Stimulated activated CD8-positive, alpha-beta memory T cell treated with anti-CD3 and anti-CD28 coated beads, Interleukin-15, amount 100 ng/mL, for 48 hours (primary cell): ENCODE measurements at places on chromosomes 11 and 22.

- DNase-seq: no peak
Observed at GRCh38 chr11:3164138-3164551, 965 bp downstream of the OSBPL5 start.

DNA sequence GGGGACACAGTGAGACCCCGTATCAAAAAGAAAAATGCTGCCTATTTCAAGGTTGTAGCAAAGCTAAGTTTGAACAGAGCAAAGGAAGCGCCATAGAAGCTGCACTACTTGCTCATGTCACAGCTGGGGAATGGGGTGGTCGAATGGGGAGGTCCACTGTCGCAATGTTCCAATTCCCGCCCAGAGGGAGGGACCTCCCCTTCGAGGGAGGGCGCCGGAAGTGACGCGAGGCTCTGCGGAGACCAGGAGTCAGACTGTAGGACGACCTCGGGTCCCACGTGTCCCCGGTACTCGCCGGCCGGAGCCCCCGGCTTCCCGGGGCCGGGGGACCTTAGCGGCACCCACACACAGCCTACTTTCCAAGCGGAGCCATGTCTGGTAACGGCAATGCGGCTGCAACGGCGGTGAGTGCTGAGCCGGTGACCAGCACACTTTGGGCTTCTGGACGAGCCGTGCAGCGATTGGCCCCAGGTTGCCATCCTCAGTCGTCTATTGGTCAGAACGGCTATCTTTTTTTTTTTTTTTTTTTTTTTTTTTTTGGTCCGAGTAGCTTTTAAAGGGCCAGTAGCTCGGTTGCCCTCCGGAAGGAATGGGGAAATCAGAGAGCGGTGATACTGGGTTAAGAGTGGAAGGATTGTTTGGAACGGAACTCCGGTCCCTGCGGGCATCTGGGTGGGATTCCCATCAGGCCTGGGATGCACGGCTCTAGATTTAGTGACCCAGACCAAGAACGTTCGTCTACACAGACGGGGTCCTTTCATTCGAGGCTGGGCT lies at the start of gene HMBS:
Gene HMBS (plus strand): TSS at position 219 of the 774 bp plus-strand sequence. CDS start 153 bp downstream, at position 372.
- peak; percentile 85 for DNase-seq

DNA sequence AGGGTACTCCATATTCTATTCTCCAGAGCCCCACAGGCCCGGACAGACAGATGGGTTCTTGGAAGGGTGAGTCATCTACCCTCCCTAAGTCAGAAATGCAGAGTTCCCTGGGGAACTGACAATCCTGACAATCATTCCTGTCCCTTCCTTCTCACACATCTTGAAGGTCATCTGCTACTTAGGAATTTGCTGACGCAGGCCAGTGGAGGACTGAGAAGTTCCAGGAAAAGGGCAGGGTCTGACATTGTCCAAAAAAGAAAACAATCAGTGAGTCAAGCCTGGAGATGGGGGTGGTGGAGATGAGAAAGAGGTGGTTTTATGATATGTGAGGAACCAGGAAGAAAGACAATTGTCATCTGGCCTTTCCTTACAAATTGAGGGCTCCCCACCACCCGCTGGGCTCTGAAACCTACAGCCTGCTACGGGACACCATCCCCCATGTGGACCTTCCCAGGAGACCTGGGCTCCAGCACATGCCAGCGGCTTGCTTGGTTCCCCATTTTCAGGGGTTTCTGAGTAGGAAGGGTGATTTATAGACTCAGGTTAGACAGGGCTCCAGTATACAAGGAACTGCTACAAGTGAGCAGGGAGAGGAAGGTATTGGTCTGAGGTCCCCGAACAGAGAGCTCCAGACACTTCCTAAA lies 12.9 kb downstream of the CD59 start:
- no peak for DNase-seq

GRCh38 chr11:131511794-131512193 lies 141.4 kb downstream of the NTM start:
- no peak for DNase-seq

DNA sequence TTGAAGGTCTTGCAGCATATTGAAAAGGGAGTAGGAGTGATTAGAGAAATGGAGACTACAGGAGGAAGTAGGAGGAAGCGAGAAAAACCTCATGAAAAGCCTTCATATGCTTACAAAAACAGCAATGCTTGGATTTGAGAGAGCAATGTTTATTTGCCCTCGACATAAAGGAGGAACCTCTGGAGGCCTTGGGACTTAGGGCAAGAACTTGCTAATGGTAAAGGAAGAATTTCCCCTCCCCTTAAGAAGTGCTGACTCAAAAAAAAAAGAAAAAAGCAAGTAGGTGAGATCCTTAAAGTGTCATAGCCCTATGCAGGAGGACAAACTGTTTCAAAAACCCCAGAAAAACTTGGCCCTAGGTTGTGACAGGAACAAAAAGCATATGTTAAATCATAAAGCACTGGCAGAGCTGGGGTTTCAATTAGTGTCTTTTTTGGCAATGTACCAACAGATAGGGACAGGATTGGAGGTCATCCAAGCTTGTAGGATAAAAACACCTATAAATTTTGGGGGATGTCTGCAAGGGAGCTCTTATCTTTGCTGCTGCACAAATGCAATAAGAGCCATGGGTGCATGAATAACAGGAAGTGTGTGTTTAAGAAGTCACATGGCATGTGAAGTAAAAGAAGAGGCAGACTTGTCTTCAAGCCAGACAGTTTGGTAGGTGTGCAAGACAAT lies 4.9 kb downstream of the GLYAT start:
- no peak for DNase-seq

DNA sequence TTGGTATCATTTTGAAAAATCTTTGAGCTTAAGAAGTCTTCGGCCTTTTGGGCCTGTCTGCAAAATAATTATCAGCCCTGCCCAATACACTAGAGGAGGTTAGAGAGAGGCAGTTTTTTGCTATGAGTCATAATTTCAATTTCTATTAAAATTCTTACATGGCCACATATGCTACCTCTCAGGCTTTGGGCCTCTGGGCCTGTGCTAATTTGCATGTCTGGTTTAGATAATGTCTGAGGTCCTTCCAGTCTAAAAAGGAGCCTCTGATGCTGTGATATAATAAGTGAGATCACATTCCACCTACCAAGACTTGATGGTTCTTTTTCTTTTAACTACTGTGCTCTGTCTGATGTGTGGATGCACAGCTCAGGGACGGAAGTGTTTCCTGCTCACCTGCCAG lies 70.8 kb downstream of the KCNJ1 start:
- DNase-seq: no peak

- DNase-seq: no peak
Observed at GRCh38 chr22:36302439-36303114, 49.6 kb downstream of the APOL1 start.

GRCh38 chr11:65539744-65540289 lies 14.9 kb downstream of the SCYL1 start:
- DNase-seq: no peak

- DNase-seq: no peak
Observed at GRCh38 chr11:45449036-45449601, 163.0 kb upstream of the SYT13 start.

GRCh38 chr11:62445314-62445740 lies 26.5 kb downstream of the SCGB1A1 start:
- DNase-seq: no peak

- DNase-seq: no peak
Observed at GRCh38 chr11:60739114-60739513, 14.6 kb downstream of the MS4A18 start.

DNA sequence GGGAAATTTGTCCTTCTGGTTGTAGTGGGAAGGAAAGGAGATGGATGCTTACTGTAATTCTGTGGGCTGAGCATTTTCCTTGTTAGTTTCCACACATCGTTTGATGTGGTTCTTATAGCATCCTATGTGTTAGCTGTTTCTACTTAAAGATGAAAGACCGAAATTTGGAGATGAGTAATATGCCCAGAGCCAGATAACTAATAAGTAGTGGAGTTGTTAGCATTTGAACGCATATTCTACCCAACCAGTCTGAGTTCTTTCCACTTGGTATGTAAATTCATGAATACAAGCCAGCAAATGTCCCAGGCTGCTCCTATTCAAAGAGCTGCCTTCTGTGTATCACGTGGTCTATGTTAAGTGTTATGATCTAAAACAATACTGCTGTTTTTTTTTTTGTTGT lies 14.6 kb downstream of the SPECC1L start:
- no peak for DNase-seq

DNA sequence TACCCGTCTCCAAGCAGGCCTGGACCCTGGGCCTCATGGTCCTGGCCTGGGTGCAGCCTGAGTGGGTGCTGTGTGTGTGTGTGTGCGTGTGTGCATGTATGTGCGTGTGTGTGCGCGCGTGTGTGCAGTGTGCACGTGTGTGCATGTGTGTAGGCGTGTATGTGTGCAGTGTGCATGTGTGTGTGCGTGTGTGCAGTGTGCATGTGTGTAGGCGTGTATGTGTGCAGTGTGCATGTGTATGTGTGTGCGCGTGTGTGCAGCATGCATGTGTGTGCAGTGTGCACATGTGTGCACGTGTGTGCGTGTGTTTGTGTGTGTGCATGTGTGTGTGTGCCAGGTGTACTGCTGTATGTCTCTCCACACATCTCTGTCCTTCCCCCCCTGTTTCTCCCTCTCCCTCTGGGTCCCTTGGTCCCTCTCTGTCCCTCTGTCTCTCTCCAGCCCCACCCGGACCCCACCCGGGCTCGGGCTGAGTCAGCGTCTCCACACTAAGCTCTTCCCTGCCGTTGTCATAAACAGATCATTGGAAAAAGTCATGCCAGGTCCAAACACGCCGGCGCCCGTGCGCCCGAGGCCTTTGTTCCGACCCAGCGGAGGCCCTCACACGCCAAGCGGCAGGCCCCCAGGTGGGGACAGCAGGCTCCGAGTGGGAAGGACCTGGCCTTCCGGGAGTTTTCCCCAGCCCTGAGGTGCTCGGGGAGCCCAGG lies 34.0 kb downstream of the WNT7B start:
- DNase-seq: no peak

DNA sequence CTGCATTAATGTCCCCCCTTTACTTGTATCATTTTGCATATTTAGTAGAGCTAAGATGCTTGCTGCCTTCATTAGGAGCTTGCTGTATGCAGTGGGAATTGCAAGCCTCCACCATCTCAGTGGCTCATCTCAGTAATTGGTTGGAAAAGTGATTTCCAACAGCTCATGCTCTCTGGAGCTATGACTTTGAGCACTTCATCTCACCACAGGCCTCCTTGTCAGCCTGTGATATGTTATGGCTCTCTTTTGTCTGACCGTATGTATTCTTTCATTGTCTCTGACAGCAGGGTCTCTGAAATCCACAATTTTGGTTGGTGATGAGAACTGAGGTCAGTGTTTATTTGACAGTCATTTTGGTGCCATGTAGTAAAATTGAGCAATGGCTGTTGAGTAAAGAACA lies 345.1 kb downstream of the FAT3 start:
- DNase-seq: no peak

- DNase-seq: no peak
Observed at GRCh38 chr11:88418508-88418907, 81.0 kb upstream of the CTSC start.

GRCh38 chr11:78940500-78941225 lies 366.0 kb upstream of the NARS2 start:
- no peak for DNase-seq

DNA sequence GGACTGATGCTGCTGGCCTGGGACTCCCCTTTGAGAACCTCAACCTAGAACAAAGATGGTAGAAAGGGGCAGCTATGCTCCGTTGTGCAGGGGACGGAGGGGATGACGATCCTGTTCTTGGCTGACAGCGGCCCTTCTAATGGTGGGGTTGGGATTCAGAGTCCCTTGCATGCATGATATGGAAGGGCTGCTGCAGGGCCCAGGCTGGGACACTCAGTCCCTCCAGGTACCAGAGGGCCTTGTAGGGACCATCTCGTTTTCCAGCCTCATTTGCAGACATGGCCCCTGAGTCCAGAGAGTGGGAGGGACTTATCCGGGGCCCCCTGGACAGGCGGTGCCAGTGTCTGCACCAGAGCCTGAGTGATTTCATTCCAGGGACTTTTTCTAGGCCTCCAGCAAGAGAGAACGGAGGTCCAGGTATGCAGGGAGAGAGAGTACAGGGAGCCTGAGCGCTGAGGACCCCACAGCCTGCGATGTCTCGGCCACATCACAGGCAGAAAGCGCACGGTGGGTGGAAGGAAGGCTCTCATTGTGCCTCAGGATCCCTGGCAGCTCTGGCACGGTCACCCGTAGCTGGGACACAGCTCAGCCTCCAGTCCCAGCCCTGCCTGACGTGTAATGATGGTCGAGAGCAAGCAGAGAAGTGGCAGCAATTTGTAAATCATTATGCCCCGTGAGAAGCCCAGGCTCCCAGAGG lies 860.8 kb downstream of the TBC1D22A start:
- no peak for DNase-seq

GRCh38 chr22:44452531-44453420 lies 45.3 kb downstream of the RTL6 start:
- no peak for DNase-seq

- no peak for DNase-seq
Observed at GRCh38 chr22:31929167-31929930, 15.0 kb upstream of the YWHAH start.

GRCh38 chr22:30056015-30056414 lies 24.2 kb upstream of the HORMAD2 start:
- DNase-seq: no peak

DNA sequence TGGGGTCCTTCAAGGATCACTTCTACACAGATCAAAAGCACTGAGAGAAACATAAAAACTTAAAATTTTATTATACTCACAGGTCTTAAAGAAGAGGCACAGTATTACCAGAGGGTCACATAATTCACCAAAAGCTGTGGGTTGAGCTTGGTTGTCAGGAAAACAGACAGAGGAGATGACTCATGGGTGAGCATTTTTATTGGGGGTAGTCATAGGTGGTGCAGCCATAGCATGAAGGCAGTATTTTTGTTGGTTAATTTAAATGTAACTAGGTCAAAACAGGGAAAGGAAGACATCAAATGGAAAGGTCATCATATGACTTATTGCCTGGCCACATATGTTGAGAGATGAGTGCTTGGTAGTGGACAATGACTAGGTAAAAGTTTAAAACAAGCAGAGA lies 24.2 kb downstream of the OR5B17 start:
- DNase-seq: no peak

GRCh38 chr11:109929308-109929707 lies 163.9 kb upstream of the ZC3H12C start:
- no peak for DNase-seq

DNA sequence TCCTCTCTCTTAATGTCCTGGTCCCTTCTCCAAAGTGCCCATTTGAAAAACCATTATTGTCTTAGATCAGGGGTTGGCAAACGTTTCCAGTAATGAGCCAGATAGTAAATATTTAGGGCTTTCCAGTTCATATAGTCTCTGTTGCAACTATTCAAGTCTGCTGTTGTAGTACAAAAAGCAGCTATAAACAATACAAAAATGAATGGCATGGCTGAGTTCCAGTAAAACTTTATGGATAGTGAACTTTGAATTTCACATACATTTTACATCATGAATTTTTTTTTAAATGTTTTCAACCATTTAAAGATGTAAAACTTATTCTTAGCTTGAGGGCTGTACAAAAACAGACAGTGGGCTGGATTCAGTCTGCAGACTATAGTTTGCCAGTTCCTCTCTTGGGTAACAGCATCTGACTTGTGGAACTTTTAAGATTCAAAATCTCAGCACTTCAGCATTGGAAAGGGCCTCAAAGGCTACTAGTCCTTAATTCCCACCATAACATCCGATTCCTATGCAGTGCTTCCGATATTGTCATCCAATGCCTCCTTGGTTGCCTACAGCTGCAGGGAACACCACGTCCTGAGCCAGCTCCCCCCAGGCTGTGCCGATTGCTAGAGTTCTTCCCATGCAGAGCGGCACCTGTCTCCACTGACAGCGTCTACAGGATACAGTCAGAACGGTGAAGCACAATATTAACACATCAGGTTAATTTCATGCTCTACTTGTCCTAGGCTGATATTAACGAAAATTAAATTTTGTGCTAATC lies 65.6 kb upstream of the E2F8 start:
- DNase-seq: no peak

- no peak for DNase-seq
Observed at GRCh38 chr11:116539211-116539610, 233.6 kb downstream of the BUD13 start.

GRCh38 chr22:30908051-30908461 lies 60.5 kb downstream of the MORC2 start:
- DNase-seq: no peak
